ENCODE measurements at places on chromosomes 13 and 19. TPM values are rescaled to one million over a fixed set of nuclear protein-coding genes. Genes with fewer than 3 reads are reported as not detected.
A peak's percentile ranks its signal among the peaks of the same experiment; 100 is the strongest.

DNA sequence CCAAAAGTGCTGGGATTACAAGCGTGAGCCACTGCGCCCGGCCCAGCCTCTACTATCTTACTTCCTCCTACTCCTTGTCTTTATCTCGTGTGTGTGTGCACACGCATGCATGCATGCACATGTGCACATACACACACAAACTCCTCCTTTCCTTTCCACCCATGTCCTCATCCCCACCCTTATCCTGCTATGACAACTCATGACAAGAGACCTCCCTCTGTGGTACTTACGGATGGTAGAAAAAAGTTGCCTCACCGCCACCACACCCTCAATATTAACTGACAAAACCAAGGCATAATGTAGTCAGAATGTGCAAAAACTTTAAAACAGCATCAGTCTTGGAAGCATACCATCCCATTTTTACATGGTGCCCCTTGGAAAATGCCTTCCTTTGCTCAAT lies 15.9 kb upstream of the EEF1AKMT1 start:
- no peaks in the 10 kb centered on the region for H3K4me1 ChIP-seq
- no peak for DNase-seq
- peaks cover 20% of the 10 kb centered on the region for H3K36me3 ChIP-seq
- no peak overlapping the region for H3K27ac ChIP-seq
- no peak overlapping the region for H3K4me3 ChIP-seq
- H3K27me3 ChIP-seq, result no peaks in the 10 kb centered on the region

GRCh38 chr13:47146991-47147811 lies 250.3 kb upstream of the HTR2A start:
- no peaks in the 10 kb centered on the region for H3K27me3 ChIP-seq
- no peak for DNase-seq
- no peak overlapping the region for H3K27ac ChIP-seq

DNA sequence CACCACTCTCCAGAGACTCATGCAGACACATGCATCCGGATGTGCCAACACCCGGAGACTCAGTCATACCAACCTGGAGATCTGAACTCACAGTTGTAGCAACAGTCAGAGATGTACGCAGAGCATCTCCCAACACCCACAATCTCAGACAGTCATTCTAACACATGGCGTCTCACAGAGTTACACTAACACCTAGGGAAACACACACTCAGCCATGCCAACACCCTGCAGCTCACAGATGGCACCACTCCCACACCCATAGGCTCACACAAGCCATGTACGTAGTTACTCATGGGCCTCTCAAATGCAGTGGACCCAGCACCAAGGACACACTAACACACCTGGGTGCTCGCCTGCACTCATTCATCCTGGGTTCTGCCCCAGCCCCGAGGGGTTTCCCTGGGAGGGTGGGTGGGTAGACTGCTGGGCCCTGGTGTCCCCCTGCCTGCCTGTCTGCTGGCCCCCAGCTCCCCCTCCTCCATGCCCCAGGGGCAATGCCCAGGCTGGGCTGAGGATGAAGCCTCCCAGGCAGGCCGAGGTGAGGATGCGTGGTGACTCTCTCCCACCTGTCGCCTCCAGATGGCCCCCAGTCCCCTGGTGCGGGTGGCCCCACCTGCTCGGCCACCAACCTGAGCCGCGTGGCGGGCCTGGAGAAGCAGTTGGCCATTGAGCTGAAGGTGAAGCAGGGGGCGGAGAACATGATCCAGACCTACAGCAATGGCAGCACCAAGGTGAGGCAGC lies 10.0 kb downstream of the PKN1 start:
- H3K4me1 ChIP-seq, result peaks cover 32% of the 10 kb centered on the region
- no peak overlapping the region for H3K27ac ChIP-seq
- no peak overlapping the region for H3K4me3 ChIP-seq
- no peaks in the 10 kb centered on the region for H3K27me3 ChIP-seq
- peaks cover 45% of the 10 kb centered on the region for H3K36me3 ChIP-seq

The PCP2 gene
- 0.99 TPM for total RNA-seq

- DNase-seq, result no peak
- no peaks in the 10 kb centered on the region for H3K27me3 ChIP-seq
- peaks cover 4% of the 10 kb centered on the region for H3K4me1 ChIP-seq
- H3K36me3 ChIP-seq, result peaks cover 46% of the 10 kb centered on the region
- no peak overlapping the region for H3K27ac ChIP-seq
- no peak overlapping the region for H3K4me3 ChIP-seq
These were observed 3.7 kb upstream of the TMEM86B start for GRCh38 chr19:55232286-55232602.

DNA sequence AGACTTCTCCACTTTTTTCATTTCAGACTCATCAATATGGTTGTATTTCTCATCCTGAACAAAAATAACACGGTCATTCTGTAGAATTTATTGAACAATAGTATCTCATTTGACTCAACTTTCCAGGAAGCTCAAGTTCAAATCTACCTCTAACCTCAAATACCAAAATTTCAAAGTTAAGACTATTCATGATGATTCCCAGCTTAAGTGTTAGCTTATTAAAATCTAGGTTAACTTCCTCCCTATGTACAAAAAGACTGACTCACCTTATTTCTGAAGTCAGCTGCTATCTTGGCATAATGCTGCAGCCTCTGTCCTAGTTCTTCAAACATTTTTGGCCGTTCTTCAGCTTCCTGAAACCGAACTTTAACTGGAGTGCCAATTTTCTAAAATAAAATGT lies 23.2 kb downstream of the HSPH1 start:
- H3K27me3 ChIP-seq, result no peaks in the 10 kb centered on the region
- no peak for DNase-seq
- no peak overlapping the region for H3K4me3 ChIP-seq
- peaks cover 76% of the 10 kb centered on the region for H3K36me3 ChIP-seq
- H3K4me1 ChIP-seq, result peaks cover 54% of the 10 kb centered on the region
- no peak overlapping the region for H3K27ac ChIP-seq

DNA sequence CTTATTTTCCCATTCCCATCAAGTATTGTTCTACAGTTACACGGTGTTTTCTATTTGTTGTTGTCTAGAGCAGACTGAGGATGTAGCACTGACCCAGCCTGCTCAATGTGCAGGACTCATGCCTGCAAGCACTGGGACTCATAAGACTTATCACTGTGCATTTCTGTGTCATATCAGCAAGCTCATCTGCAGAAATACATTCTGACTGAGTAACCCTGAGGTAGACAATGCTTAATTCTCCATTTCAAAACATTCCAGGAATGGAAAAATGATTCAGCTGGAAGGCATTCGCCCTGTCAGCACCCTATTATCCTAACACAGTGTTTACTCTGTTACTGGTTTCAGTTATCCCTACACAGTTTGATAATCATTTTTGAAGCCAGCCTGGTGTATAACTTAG lies 2506.4 kb downstream of the PCDH9 start:
- H3K27ac ChIP-seq, result no peak overlapping the region
- H3K27me3 ChIP-seq, result no peaks in the 10 kb centered on the region

- peaks cover 55% of the 10 kb centered on the region for H3K36me3 ChIP-seq
- no peaks in the 10 kb centered on the region for H3K27me3 ChIP-seq
- no peak overlapping the region for H3K27ac ChIP-seq
- no peak for DNase-seq
- no peaks in the 10 kb centered on the region for H3K4me1 ChIP-seq
These were observed 17.7 kb downstream of the MIER2 start for GRCh38 chr19:326871-327270.

- DNase-seq, result no peak
- H3K4me3 ChIP-seq, result peak overlapping the region; percentile 70
- peaks cover 16% of the 10 kb centered on the region for H3K4me1 ChIP-seq
- peaks cover 15% of the 10 kb centered on the region for H3K36me3 ChIP-seq
- no peak overlapping the region for H3K27ac ChIP-seq
- peaks cover 33% of the 10 kb centered on the region for H3K27me3 ChIP-seq
These were observed 774 bp downstream of the GGN start for GRCh38 chr19:38386971-38387549.
